ENCODE measurements at places on chromosomes 1 and 21. TPM values are rescaled to one million over a fixed set of nuclear protein-coding genes. Genes with fewer than 3 reads are reported as not detected.

OPRD1 gene
- not detected for total RNA-seq

KCNJ9 gene
- total RNA-seq = under 0.01 TPM

CLCNKB gene
- under 0.01 TPM for total RNA-seq

LHX8 gene
- not detected for total RNA-seq

TMEM82 gene
- not detected for total RNA-seq

OR6F1 gene
- total RNA-seq = not detected

LCE1E gene
- not detected for total RNA-seq

PGLYRP3 gene
- total RNA-seq = not detected

ACTL8 gene
- total RNA-seq = not detected

PCNX2 gene
- total RNA-seq = 34.4 TPM

OR2M2 gene
- not detected for total RNA-seq

PAPPA2 gene
- 4.1 TPM for total RNA-seq

LYPLA2 gene
- 27.5 TPM for total RNA-seq

TEX35 gene
- not detected for total RNA-seq

COL16A1 gene
- total RNA-seq = 150 TPM

ZNF593OS gene
- total RNA-seq = not detected

TESK2 gene
- 2.6 TPM for total RNA-seq

SDC3 gene
- total RNA-seq = 25.9 TPM

PRELP gene
- total RNA-seq = 4.9 TPM

IL19 gene
- total RNA-seq = not detected

All from fibroblast of lung (primary cell).